ENCODE measurements at places on chromosomes 1 and 21. TPM values are rescaled to one million over a fixed set of nuclear protein-coding genes. Genes with fewer than 3 reads are reported as not detected.

HOOK1 gene
- 12.1 TPM for total RNA-seq

CXADR gene
- total RNA-seq = 226 TPM

INAVA gene
- total RNA-seq = 63.1 TPM

CHI3L2 gene
- total RNA-seq = not detected

ASAP3 gene
- 3.9 TPM for total RNA-seq

FCRL4 gene
- not detected for total RNA-seq

SV2A gene
- 31.6 TPM for total RNA-seq

MAP3K21 gene
- total RNA-seq = 4.2 TPM

DHCR24 gene
- total RNA-seq = 94.5 TPM

- DNase-seq = no peak
These were observed 10.8 kb downstream of the CCDC17 start for GRCh38 chr1:45612941-45613579.

GRCh38 chr21:42002421-42002958, 7.7 kb downstream of the ZBTB21 start:
- no peak for DNase-seq

DNA sequence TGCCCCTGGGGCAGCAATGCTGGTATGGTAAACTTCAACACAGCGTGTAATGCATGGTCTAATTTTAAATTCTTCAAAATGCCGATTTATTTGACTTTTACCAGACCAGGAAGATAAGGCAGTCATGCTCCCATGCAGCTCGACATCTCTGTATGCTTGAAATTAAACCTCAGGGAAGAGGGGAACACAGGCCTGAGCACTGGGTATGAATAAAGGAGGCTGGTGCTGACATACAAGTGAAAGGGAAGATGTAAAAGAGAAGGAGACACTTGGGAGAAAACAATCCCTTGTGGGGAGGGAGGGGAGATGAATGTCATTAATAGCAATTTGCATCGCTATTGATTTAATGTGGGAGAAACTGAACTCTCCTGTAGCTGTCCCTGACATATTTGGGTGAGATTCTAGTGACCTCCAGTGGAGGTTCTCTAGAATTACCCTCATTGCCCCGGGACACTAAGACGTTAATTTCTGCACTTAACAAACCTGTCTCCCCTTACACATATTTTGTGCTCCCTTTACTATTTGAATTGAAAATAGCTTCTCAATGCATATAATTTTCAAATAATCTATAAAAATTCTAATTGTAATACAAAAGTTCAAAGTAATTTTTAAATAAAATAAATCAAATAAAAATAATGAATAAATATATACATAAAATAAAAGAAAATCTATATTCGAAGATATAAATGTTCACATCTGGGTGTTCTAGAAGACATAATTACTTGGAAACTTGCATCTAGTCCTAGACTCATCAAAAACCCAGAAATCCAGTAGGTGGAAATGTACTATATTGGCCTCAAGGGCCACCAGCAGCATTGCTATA, 283.1 kb downstream of the LMX1A start:
- DNase-seq = peak; percentile 75

DNA sequence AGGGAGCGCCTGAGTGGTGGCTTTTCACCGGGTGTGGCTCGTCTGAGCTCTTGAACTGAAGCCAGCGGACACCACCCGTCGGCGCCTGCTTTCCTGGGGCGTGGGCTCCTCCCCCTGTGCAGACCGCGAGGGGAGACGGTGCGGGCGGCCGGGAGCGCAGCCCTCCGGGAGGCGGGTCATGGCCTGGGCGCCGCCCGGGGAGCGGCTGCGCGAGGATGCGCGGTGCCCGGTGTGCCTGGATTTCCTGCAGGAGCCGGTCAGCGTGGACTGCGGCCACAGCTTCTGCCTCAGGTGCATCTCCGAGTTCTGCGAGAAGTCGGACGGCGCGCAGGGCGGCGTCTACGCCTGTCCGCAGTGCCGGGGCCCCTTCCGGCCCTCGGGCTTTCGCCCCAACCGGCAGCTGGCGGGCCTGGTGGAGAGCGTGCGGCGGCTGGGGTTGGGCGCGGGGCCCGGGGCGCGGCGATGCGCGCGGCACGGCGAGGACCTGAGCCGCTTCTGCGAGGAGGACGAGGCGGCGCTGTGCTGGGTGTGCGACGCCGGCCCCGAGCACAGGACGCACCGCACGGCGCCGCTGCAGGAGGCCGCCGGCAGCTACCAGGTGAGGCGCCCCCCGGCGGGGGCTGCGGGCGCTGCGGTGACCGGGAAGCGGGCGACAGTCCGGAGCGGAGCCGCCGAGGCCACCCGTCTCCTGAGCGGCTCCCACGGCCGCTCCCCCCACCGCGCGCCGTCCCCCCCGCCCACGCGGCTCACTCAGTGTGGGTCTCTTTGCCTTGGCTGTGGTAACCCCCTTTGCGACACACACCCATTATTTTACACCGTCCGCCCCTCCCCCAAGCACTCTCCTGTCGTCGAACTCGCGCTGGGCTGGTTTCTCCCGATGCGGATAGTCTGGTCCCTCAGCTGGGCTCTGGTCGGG, at the start of gene TRIM58:
Gene TRIM58, plus strand, starts transcription at position 119 of the 916 bp plus-strand sequence. Its CDS starts 60 bp downstream, at position 179.
- DNase-seq = no peak

DNA sequence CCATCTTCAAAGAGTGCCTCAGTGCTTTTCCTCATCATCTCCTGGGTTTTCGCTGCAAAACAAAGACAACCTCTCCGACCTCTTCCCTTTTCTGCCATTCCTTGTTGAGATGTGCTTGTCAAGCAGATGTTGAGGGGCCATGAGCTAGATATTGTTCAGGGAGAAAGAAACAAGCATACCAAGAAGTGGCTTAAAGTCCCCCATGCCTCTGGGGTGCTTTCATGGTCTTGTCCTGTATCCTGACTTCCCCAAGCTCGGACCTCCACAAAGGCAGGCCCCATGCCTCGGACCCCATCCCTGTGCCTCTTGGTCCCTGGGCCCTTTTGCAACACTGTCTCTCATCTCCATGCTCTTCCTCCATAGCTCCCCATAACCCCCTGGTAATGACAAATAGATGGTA, 103.8 kb downstream of the C1orf94 start:
- DNase-seq = no peak

GRCh38 chr1:220784751-220785150, 2.0 kb upstream of the MTARC1 start:
- no peak for DNase-seq

- DNase-seq = no peak
These were observed 12.4 kb downstream of the ENTREP3 start for GRCh38 chr1:155242805-155243358.

- DNase-seq = peak; percentile 53
These were observed 116.3 kb upstream of the C1orf21 start for GRCh38 chr1:184270556-184270955.

DNA sequence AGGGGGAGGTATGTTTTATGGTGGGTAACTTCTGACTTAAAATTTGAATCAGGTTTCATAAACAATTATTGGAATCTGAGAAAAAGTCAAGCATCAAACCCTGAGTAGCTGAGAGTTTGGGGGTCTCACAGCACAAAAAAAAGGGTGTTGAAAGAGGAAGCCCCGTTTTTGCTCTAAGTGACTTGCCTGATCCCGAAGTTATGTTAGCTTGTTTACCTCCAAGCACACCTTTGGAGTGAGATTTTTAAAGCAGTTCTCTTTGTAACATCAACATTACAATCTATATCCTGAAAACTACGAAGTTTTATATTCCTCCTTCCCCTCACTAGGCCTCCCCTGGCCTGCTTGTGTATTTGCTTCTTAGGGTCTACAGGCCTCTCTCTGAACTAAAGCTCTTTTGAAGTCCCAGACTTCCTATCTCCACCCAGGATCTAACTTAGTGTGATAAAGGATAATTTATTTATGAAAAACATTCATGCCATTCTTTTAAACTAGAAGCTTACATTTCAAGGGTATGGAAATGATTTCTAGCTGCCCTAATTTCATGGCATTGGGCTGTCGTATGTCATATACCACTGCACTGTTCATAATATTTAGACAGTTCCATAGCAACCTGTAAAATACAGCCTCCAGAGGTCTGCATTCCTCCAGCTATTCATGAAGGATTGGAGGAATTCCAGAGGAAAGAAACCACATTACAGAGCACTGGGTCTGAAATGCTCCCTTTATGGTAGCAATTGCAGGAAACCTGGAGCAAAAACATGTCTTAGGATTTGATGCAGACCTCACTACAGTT, 36.1 kb upstream of the RGS1 start:
- peak; percentile 63 for DNase-seq

DNA sequence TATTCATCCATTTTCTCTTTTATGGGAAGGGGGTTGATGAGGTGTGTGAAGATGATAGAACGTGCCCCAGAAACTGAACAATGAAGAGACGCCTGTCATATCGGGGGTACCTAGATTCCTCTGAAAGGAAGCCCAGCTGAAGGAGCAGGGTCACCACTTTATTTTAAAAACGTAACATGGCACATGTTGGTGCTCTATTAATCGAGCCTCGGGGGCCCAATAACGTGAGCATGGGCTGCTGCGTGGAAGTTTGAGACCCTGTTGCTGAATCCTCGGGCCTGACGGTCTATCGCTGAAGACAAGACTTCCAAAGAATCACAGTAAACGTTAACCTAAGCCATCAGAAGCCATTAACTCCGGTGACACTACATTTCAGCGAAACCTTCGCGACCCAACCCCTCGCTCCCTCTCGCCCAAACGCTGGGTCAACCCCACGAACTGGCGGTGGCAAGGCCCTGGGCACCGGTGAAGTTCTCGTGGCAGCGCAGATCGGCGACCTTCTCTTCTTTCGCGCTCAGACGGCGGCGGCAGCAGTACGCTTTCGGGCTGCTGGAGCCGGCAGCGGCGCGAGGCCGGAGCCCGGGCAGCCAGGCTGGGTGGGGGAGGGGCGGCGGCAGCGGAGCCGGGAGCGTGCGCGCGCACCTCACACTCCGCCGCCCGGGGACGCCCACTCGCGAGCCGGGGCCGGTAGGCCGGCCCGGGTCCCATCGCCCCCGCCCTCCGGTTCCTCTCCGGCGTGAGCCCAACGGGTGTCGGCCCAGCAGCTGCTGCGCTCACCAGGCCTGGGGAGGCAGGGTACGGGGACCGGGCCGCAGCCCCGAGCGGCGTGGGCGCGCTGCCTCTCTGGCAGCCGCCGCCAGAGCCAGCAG, 838 bp upstream of the MAN1A2 start:
- peak; percentile 92 for DNase-seq

DNA sequence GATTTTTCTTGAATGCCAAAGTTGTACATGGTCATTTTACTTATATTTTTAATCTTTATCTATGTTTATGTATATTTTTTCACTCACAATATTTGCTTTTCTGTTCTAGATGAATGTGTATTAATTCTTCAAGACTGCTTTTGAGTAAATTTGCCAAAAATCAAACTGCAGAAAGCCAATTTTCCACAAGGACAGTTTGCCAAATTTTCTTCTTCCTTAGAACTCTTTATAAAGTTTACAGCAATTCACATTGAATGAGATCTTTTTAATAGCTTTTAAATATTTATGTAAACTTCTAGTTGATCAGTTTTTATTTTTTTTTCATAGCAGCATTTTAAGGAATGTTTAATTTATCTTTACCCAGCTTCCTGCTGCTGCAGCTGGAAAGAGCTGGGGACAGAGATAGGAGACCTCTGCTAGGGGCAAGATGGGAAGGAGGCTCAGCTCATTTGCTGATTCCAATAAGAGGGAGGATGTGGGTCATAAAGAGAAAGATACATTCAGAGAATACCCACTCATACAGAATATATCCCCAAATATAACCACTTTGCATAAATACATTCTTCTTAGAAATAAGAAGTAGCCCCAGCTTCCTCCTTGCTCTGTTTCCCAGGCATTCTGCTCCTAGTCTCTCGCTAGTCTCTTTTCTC, 93.0 kb downstream of the ODF2L start:
- no peak for DNase-seq
